Stimulated activated CD8-positive, alpha-beta memory T cell treated with anti-CD3 and anti-CD28 coated beads, Interleukin-4, amount 100 ng/mL, for 48 hours (primary cell): ENCODE measurements at places on chromosomes 12 and 14.

DNA sequence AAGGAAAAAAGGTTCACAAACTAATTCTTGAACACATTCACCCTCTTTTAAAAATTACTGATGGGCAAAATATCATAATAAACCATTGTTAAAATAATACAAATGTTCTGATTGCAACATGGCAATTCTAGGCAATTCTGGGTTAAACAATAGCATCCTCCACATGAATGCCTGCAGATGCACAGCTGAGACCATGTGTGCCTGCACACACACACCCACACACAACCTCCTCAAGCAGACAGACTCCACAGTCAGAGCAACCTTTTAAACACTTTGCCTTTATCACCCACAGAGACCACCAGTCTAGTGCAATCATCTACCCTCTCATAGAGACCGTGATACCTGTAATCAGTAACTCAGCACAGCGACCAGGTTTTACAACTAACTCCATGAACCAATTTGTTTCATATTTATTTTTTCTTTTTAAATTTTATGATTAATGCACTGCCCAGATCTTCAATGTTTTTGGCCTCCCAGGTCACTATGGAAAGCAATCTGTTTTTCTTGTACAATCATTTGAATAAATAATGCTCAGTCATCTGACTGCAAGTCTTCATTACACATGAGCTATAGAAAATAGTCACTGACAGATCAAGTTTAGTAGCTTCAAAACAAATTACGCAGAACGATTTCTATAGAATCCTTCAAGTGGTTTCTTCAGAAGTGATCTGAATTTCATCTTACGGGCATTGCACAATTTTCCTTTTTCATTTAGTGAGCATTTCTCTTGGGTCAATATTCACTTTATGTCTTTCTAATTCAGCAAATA, 105.8 kb downstream of the PRKD1 start:
- DNase-seq: no peak

DNA sequence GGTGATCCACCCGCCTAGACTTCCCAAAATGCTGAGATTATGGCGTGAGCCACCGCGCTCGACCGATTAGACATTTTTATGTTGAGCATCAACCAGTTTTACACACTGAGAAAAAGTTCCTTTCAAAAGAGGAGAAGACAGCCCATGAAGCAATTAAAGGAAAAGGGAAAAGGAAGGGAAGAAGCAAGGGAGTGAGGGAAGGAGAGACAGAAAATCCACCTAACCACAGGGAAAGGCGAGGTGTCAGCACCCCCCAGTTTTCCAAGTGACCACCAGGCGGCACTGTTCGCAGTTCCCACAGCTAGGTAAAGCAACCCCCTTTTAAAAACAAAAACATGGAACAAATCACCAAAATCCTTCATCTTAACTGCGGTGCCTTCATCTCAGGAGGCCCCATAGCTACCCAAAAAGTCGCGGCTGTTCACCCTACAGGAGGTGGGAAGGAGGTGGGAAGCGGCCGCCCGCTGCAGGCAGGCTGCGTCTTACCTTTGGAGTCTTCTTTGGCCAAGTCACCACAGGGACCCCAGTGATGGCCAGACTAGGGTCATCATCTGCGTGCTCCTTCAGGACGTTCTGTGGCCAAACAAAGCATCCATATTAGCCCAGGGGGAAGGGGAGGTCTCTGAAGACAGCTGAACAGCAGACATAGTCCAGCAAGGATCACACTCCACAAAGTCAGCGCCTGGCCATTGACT, 86.6 kb downstream of the KDM2B start:
- peak; percentile 79 for DNase-seq

- no peak for DNase-seq
Measured at GRCh38 chr12:110071504-110071903, 23.2 kb upstream of the C12orf76 start.

GRCh38 chr14:79175671-79176070, 1005.5 kb downstream of the NRXN3 start:
- no peak for DNase-seq

DNA sequence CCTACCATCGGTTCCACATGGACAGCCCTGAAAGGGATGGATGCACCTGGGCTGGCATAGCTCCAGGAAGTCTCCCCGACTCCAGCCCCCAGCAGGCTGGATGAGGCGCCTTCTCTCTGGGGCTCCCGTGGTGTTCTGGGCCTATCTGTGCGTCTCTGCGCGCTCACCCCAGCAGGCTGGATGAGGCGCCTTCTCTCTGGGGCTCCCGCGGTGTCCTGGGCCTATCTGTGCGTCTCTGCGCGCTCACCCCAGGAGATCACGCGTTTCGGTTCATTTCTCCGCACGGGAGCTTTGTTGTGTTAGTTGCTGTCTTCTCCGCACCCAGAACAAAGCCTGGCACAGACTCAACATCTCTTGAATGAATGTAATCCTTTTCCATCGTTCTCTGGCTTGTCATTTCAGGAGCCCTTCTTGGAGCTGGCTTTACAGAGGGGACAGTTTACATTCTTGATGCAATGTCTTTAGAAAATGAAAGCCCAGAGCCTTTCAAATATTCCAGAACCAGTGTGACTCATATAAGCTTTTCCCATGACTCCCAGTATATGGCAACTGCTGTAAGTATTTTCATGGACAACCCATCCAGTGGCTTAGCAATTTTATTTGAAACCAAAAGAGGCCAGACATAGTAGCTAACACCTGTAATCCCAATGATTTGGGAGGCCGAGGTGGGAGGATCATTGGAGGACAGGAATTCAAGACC, 40.3 kb downstream of the CFAP251 start:
- no peak for DNase-seq

GRCh38 chr14:52660325-52660724, 35.0 kb downstream of the ERO1A start:
- no peak for DNase-seq

GRCh38 chr12:105622846-105623736, 292.6 kb downstream of the C12orf75 start:
- DNase-seq: no peak

DNA sequence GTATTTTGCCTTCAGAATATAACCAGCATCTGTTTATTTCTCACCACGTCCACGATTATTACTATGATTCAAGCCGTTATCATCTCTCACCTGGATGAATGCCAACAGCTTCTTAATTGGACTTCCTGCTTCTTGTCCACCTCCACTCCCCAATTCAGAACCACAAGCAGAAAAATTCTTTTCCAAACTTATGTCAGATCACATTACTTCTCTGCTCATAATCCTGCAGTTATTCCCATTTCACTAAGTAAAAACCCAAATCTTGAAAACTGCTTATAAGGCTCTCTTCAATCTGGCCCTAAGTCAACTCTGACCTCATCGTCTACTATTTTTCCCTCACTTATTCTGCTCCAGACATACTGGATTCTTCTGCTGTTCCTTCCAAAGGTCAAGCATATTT, 2.0 kb downstream of the CRY1 start:
- DNase-seq: no peak

- no peak for DNase-seq
Measured at GRCh38 chr14:81673930-81674329, 140.3 kb upstream of the SEL1L start.

GRCh38 chr12:31369712-31370521, 44.0 kb upstream of the SINHCAF start:
- no peak for DNase-seq

DNA sequence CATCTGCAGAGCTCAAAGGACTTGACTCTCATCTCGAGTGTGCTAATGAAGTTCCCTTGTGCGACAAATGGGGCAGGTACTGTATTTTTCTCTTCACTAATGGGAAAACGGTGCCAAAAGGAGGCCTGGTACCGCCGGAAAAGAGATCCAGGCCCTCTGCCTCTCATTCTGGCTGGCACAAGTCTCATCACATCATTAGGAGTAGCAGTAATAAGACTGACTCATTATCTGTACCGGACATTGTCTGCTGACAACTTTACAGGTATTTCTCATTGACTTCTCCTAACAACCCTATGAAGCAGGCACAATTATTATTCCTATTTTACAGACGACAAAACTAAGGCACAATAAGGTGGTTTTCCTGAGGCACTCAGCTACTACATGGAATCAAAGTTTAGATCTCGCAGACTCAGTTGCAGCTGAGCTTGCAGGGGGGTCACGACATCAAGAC, 668 bp downstream of the APPL2 start:
- no peak for DNase-seq

GRCh38 chr12:67590149-67590790, 58.3 kb upstream of the DYRK2 start:
- DNase-seq: no peak

DNA sequence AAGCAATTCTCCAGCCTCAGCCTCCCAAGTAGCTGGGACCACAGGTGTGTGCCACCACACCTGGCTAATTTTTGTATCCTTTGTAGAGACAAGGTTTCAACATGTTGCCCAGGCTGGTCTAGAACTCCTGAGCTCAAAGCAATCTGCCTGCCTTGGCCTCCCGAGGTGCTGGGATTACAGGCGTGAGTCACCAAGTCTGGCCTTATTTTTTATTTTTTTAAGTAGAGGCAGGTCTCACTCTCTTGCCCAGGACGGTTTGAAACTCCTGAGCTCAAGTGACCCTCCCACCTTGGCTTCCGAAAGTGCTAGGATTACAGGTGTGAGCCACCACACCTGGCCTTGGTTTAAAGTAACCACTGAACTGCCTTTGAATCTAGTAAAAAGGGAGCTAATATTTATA, 56.8 kb downstream of the SPPL3 start:
- no peak for DNase-seq

DNA sequence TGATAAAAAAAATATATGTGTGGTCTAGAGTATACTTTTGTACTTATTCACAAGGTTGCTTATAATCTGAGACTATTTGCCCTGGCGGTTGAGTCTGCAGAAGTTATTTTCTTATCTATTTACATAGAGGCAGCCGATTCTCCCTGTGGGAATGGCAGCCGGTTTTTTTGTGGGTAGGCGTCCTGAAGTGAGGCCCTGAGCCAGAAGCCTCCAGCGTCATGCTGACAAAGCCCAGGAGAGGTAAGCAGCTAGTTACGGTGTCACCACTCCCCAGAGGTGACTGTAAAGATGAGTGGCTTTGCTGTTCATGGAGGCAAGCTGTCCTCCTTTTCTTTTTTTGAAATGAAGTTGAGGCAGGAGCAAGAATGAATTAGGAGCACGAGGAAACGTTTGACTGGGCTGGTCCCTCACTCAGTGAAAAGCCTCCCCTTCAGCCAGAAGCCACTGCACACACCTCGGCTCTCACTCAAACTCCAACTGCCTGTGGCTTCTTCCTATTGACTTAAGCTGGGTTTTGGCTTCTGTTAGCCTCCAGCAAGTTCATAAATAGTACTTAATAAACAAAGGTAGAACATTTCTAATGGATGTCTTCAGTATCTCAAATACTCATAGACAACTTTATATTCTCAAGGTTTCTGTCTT, 21.5 kb downstream of the PAX9 start:
- DNase-seq: no peak

DNA sequence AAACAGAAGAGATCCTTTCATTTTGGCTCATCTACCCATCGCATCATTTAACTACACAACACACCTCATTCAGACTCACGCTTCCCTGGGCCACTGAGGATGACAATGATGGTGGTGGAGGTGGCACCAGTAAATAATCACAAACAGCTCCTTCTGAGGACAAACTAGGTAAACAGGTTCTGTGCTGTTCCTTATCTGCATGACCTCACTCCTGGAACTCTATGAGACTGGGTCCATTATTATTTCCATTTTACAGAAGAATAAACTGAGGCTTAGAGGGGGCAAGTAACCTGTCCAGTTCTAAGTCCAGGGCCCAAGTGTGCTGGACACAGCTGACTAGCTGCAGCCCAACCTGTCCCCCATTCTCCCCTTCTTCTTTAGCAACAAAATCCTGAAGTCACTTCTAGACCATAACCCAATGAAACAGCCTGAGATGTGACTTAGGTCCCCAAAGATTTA, 50.4 kb downstream of the ITPK1 start:
- no peak for DNase-seq

DNA sequence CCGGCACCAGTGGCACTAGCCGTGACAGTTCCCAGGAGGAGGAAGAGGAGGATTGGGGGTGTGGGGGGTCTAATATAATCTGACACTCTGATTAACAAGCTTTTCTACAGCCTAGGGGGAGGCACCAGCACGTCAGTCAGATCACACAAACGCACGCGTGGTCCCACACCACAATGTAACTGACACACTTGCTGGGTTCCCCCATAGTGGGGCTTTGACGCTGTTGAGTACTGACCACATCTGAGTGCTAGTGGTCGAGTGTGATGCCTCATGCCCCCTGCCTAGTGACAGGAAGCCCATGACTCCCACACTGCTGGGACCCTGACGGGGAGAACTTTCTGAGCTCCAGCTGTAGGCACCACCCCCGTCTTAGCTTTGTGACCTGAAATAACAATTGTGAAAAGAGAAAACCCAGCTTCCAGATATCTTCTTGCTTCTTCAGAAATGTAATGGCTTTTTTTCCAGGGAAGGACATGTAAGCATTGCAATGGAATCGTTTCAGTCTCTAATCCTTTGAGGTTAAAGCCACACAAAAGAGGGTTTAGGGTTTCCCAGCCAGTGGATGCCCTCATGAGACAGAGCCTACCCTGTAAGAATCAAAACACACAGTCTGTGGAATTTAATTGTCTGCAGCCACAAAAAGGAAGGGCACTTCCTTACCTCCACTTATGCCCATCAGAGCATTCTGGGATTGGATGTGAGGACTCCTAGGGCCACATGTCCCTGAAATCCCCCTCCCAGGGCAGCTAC, 183.9 kb downstream of the PIWIL1 start:
- DNase-seq: no peak

DNA sequence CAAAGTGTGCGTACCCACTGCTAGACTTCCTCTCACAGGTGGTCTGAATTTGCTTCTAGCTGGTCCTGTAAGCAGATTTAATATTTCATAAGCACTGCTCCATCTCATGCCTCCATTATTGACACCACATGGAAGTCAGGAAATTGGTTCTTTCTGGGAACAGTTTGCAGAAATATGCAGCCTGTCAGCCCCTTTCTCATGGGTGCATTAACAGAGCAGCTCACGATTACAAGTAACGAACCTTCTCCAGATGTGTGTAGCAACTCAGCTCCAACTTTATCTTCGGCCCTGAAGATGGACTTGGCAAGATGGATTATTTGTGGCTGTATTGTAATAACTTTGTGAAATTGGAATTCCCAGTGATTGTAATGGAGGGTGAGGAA, 214.5 kb upstream of the DDHD1 start:
- no peak for DNase-seq
